ENCODE measurements at places on chromosomes 2 and 18. TPM values are rescaled to one million over a fixed set of nuclear protein-coding genes. Genes with fewer than 3 reads are reported as not detected.

- no peaks in the 10 kb centered on the region for H3K36me3 ChIP-seq
- H3K4me1 ChIP-seq = no peaks in the 10 kb centered on the region
- H3K27me3 ChIP-seq = no peaks in the 10 kb centered on the region
- H3K4me3 ChIP-seq = no peak overlapping the region
- no peak for DNase-seq
Measured at GRCh38 chr2:63008838-63009237, 41.8 kb upstream of the OTX1 start.

DNA sequence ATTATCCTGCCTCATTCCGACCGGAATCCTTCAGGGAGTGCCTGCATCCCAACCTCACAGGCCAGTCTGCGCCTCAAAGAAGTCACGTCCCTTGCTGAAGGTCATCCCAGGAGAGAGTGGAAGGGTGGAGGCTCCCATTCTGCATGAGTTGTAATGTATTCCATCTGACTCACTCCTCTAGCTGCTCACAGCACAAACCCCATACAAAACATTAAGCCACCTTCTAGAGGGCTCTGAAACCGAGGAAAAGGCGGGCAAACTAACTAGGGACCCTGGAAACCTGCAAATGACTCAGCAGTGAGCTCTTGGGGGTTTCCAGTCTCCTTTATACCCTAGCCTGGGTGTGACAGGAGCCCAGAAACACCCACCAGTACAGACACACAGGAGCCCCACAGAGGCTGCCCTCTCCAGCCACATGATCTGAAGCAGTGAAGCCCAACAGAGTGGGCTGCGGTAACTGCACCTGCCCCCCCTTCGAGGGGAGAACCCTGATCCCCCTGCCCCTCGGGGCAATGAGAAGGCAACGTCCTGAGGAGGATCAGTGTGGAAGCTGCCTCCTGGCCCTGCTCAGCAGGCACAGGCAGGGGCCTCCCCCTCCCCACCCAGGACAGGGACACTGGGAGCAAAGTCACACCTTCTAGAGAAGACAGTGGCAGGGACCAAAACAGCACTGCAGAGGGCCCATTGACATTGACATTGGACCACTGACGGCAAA, 69.3 kb upstream of the SNTG2 start:
- 0 out of 2 replicates have a peak, but pooled peaks cover 3% of the 10 kb centered on the region for H3K27me3 ChIP-seq
- H3K27ac ChIP-seq = no peak overlapping the region
- no peak overlapping the region for H3K4me3 ChIP-seq
- no peak for DNase-seq
- H3K4me1 ChIP-seq = no peaks in the 10 kb centered on the region
- no peaks in the 10 kb centered on the region for H3K36me3 ChIP-seq

SETBP1 gene
- 3.4 TPM for total RNA-seq

DNA sequence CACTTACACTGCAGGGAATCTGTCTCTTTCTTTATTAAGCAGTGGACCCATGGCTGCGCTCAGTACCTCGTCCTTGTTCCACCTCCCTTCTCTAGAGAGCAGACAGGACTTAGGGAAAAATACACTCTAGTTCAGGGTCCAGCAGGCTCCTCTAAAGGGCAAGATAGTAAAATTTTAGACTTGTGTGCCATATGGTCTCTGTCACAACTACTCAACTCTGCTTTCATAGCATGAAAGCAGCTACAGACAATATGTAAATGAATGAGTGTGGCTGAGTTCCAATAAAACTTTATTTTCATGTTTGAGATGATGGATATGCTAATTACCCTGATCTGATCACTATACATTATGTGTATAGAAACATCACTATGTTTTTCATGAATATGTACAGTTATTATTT, 163.1 kb downstream of the BABAM2 start:
- no peaks in the 10 kb centered on the region for H3K27me3 ChIP-seq
- H3K27ac ChIP-seq = no peak overlapping the region
- no peaks in the 10 kb centered on the region for H3K36me3 ChIP-seq
- no peak for DNase-seq

SIX3 gene
- total RNA-seq = not detected

DNA sequence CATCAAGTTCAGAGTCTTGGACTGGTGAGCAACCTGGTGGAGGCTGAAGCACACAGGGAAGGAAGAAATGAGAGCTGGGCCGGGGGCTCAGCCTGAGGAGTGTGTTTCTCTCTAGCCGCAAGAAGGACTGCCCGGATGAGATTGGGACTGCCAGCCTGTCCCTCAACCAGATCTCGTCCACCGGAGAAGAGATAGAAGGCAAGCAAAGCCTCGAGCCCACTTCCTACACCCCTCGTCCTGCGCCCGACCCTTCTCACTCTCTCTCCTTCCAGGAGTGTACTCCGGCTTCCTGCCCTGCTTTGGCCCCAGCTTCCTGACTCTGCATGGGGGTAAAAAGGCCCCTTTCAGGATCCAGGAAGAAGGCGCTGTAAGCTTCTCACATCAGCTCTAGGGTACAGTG, 26.2 kb downstream of the FER1L5 start:
- H3K27ac ChIP-seq = no peak overlapping the region
- no peaks in the 10 kb centered on the region for H3K4me1 ChIP-seq
- H3K27me3 ChIP-seq = no peaks in the 10 kb centered on the region
- H3K4me3 ChIP-seq = no peak overlapping the region
- no peak for DNase-seq
- no peaks in the 10 kb centered on the region for H3K36me3 ChIP-seq

GRCh38 chr2:180324182-180324581, 317.1 kb upstream of the CWC22 start:
- no peak overlapping the region for H3K27ac ChIP-seq
- H3K27me3 ChIP-seq = no peaks in the 10 kb centered on the region
- DNase-seq = no peak
- no peaks in the 10 kb centered on the region for H3K4me1 ChIP-seq

All from Karpas-422 (cell line).